Pons (tissue), 1 donor: ENCODE measurements at places on chromosomes 7 and 10.
A peak's percentile ranks its signal among the peaks of the same experiment; 100 is the strongest.

DNA sequence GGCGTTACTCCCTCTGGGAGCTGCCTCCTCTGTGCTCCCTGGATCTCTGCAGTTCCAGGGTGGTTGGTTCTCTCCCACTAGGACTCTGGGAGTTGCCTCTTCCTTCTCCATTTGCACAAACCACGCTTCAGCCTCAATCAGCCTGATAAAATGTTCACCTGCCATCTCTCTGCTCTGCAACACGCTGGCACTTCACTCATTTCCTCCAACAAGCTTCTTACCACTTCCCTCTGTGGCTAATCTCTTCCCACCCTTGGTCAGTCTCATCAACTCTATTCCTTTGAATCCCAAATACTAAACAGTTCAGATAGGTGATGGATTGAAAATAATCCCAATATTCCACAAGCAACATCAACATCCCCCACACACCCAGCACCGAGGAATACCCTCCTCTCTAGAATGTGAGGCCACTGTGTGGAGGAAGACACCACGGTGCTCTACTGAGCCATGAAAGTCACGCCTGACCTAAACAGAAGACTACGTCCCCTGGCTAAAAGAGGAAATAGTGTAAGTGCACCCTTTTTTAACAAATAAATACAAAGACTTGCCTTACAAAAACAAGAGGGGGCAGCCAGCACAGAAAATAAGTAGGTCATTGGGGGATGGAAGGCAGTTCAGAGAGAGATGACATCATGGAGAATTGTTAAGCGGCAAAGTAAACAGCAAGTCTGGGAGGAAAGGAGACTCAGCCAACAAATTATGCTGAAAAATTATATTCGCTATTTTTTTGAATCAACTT is 1.9 kb upstream of the FAM170B start:
- DNase-seq: no peak

DNA sequence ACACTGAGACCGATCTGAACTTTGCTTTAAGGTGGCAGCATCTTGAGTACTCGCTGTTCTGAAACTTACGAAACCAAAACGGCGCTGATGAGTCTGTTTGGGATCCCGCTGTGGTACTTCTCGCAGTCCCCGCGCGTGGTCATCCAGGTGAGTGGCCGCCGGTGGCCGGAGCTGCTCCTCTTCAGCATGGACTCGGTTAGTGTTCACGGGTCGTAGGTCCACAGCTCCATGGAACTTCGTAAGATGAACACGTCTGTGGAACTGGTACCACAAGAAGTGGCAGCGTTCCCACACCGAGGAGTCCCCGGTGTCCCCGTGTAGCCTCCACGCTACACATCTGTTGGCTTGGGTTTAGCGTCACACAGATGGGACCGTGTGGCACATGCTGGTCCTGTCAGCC is 10.4 kb upstream of the GET4 start:
- no peak for DNase-seq

GRCh38 chr7:44750921-44751571 is 2.4 kb downstream of the ZMIZ2 start:
- no peak for DNase-seq

- no peak for DNase-seq
Observed at GRCh38 chr7:122595885-122596284, 103.0 kb downstream of the RNF133 start.

- DNase-seq: peak; percentile 65
Observed at GRCh38 chr7:68224041-68224741, 1227.6 kb downstream of the TYW1 start.

DNA sequence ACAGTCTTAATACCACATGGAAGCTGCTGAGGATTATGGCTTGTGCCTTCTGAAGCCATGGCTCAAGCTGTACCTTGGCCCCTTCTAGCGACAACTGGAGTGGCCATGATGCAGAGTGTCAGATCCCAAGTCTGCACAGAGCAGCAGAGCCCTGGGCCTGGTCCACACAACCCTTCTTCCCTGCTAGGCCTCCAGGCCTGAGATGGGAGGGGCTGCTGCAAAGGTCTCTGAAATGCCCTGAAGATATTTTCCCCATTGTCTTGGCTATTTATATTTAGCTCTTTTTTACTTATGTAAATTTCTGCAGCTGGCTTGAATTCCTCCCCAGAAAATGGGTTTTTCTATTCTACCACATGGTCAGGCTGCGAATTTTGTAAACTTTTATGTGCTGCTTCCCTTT is 804.6 kb upstream of the ZWINT start:
- no peak for DNase-seq

DNA sequence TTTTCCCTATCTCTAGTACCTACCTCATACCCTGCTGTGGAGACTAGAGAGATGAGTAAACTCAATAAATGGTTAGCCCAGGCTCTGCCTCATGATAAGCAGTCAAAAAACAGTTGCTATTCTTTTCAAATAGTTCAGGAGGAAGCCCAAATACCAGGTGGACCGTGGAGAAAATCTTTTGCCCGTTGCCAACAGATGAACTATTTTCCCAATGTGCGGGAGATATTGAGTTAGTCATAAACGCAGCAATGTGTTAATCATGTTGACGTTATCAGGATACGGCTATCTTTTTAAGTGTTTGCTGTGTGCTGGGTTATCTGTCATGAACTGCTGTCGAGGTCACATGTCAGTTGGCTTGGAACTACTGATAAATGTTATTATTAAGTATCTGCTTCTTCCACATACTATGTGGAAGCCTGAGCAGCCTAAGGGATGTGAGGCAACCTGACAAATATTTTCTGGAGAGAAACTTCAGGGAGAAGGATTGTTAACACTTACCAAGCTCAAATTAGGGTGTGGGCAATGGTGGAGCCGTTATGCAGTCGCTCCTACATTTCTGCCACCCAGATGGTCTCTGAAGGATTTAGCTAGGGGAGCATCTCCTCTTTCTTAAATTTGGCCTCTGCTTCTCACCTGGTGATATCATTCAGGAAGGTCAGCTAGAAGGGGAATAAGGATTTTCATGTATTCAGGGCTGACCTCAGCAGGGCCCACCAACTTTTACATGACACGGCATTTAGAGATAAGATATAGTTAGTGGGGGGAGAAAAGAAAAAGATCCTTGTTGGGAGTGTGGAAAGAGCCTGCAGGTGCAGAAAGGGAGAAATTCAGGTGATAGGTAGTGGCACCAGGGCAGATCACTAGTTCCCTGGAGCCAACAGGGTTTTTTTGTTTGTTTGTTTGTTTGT is 33.5 kb upstream of the SLC26A3 start:
- no peak for DNase-seq

DNA sequence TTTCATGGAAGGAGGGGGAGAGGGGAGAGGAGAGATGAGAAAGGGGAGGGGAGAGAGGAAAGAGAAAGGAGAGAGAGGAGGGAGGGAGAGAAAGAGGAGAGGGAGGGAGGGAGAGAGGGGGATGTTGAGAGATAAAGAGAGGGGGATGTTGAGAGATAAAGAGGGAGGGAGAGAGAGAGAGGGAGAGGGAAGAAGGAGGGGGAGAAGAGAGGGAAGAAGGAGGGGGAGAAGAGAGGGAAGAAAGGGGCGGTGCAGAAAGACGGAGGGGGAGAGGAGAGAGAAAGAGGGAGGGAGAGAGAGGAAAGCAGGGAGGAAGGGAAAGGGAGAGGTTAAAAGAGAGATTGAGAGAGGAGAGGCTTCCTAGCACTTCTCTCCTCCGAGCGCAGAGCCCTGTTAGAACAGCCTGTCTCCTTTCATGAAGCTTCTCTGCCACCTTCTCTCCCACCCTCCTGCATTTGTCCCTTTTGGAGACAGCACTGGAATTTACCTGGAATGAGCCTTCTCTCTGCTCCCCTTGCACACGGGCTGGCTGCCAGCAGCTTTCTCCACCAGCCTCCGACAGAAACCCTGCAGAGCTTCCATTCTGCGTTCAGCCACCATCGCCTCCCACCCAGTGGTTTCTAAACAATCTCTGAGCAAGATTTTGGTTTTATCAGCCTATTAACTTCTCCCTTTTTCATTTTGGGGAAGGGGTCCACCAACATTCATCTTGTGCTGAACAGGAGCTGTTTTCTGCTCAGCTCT is 74.0 kb upstream of the CARD11 start:
- no peak for DNase-seq

DNA sequence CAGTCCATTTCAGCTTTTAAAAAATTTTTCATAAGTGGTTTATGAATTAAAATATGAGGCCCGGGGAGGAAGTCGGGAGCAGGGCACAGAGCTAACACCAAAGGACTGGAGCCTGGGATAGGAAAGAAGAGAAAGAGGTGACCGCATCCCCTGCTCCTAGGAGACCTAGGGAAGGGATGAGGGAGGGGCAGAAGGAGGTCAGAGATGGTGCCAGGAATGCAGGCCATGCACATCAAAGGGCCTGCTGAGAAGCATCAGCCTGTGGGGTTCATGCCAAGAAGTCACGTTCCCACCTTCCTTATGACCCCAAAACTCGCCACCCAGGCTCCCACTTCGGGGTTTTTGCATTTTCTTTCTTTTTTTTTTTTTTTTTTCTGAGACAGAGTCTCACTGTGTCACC is 14.7 kb upstream of the TOMM7 start:
- DNase-seq: no peak

GRCh38 chr10:79238606-79239005 is 108.7 kb upstream of the PPIF start:
- DNase-seq: no peak

DNA sequence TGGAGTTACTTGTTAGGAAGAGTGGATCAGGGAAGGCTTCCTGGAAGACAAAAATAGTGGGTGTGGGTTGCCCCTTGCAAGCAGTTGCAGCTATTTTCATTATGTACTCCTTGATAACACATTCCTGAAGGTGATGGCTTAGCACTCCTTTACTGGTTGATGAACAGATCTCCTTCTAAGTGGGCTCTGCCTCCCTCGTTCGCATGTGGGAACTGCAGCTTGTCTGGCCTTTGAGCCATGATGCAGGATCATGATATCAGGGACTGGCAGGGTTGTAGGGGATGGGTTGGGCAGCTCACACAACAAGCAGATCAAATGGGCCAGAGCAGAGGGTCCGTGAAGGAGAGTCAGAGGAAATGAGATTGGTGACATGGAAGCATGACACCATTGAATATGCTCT is 28.8 kb upstream of the LRRC4 start:
- DNase-seq: no peak

DNA sequence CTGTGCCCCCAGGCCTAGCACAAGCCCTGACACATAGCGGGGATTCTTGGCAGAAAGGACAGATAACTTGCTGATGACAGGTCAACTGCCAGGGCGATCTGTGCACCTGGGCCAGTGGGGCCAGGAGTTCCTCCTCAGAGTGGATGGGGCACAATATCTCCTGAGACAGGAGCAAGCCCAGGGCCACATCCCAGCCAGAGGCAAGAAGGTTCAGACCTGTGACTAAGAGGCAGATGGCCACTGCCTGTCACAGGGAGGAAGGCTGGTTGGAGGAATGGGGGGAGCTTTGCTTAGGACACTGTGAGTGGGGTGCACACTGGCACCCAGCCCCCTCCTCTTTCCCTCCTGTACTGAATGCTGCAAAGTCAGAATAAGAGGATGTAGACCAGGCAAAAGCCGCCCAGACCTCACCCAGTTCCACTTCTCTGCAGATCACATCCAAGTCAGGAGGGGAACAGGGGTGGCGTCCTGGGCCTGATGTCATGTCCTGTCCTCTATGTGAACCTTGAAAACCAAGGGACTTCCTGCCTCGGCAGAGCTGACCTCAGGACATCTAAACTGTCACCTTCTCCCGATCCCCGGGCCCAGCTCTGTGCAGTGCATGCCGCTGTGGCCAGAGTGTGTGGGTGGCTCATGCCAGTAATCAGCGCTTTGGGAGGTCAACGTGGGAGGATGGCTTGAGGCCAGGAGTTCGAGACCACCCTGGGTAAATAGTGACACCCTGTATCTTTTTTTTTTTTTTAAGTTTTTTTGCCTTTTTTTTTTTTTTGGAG is 1.3 kb downstream of the GUSB start:
- peak; percentile 57 for DNase-seq

- no peak for DNase-seq
Observed at GRCh38 chr7:132750096-132750495, 173.8 kb upstream of the PLXNA4 start.

DNA sequence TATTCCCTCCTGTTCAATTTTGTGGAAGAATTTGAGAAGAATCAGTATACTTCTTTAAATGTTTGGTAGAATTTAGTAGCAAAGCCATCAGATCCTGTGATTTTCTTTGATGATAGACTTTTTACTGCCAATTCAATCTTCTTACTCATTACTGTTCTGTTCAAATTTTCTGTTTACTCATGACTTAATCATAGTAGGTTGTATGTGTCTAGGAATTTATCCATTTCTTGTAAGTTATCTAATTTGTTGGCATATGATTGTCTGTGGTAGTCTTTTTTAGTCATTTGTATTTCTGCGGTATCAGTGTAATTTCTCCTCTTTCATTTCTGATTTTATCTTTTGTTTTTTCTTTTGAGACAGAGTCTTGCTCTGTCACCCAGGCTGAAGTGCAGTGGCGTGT is 87.4 kb downstream of the CCDC3 start:
- DNase-seq: no peak

- DNase-seq: no peak
Observed at GRCh38 chr10:85612378-85612775, 754.2 kb downstream of the GRID1 start.

DNA sequence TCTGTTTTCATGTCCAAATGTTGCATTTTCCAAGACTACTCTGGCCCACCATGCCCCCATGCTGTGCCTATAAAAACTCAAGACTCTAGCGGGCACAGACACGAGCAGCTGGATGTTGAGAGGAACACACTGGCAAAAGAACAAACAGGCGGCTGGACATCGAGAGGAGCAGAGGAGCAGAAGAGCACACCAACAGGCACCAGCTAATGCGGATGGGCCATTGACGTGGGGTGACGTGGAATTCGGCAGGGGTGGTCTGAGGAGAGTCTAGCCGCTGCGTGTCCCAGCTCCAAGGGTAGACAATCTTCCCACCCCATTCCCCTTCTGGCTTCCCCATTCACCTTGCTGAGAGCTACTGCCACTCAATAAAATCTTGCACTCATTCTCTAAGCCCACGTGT is 54.4 kb upstream of the SMIM30 start:
- no peak for DNase-seq

DNA sequence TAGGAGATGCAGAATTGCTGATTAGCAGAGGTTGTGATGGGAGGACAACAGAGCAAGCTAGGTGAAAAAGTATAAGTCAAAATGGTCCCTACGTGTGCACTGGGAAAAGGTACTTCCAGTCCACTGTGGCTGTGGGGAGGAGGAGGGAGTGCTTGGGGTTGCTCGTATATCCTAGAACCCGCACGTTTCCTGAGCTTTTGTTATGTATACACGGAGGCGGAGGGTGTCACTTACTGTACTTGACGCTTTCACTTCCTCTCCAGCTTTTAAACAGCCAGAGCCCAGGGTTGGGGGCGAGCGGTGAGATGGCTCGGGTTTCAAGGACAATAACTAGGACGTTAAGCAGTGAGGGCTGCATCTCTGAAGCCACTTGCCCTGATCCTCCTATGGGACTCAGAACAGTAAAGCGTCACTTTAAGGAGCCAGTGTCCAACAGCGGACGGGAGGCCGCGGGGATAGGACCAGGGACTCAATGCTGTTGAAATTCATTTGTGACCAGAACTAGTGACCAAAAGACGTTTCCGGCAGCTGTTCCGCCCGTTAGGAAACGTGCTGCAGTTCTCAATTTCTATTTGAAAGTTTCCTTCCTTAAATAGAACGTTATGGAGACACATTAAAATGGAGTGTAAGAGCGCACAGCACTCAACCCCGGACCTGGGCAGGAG is 985 bp upstream of the ETV1 start:
- DNase-seq: peak; percentile 67
